Stimulated activated CD4-positive, alpha-beta T cell treated with anti-CD3 and anti-CD28 coated beads, Interleukin-12 subunit alpha, Interleukin-12 subunit beta, amount 100 ng/mL, for 24 hours (primary cell): ENCODE measurements at places on chromosomes 7 and 10.

- DNase-seq, result no peak
Observed at GRCh38 chr7:150871601-150872000, 19.3 kb downstream of the AOC1 start.

GRCh38 chr7:96076350-96076707 lies 245.6 kb downstream of the SLC25A13 start:
- DNase-seq, result no peak

DNA sequence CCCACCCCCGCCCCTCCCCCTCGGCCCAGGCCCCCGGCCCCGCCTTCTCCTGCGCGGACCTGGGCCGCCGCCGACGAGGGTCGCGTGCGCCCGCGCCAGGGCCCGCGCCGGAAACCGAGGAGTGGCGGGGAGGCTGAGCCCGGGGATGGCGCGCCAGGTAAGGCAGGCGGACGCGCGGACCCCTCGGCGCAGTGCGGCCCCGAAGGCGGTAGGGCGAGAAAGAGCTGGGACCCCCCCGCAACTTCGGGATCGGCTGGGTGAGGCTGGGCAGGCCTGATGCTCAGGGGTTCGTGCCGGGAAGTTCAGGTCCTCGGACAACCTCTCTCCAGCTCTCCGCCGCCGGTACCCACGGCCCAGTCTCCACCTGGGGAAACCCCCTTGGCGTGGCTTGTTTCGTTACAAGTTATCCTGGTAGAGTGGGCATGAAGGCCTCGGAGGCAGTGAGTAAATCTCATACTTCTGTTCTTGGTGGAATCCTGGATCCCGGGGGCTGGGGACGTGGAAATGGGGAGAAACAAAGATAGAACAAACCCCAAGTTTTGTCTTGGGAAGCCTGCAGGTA lies 58.4 kb downstream of the ZNF467 start:
- peak; percentile 15 for DNase-seq

DNA sequence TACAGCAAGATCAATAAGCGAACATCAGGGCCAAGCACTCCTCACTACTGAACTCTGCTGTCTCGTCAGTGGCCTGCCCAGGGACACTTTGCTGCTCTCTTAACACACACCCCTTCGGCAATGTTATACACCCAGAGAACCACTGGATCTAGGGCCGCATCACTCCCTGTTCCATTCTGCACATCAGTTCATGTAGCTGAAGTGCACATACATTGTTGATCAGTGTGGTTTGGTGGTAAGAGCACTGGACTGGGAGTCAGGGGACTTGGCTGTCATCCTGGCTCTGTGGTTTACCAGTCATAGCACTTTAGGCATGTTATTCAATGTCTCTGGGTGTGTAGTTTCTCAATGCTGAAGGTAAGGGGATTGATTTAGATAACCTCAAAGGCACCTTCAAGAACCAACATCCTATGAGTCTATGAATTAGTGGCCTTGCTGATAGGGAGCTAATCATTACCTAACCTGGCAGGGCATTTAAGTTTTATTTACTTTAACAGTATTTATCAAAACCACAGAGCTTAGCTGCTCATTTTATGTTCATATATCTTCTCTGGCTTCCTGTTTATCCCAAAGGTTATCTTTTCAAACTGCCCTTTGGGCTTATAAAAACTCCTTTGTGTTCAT lies 24.8 kb downstream of the DUSP5 start:
- DNase-seq, result no peak

DNA sequence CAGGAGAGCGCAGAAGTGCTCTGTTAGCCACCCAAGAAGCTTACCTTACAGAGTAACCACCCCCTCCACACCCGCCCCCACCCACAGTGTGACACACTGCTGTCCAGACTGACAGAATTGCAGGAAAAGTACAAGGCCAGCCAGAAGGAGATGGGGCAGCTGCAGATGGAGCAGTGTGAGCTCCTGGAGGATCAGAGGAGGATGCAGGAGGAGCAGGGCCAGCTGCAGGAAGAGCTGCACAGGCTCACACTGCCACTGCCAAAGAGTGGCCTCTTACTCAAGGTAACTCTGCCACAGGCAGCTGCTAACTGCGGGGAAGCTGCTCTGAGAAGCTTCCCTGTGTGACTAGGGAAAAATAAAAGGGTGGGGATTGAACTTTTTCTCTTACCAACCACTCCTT lies 17.6 kb downstream of the CCDC136 start:
- DNase-seq, result no peak

DNA sequence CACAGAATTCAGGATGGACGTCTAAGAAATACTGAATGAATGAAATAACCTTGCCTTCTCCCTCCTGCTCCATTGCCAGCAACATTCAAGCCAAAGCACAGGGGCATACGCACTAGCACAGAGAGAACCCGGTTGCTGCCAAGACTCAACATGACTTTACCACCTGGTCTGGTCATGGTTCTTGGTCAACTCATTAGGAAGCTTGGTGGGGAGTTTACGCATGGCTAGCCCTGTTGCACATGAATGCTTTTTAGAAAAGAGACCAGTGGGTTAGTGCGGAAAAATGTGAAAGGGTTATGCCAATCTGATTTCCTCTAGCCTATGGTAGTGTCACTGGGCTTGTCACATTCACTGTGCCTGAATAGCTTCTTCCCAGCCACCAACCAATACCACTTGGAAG lies 187.6 kb upstream of the NEBL start:
- no peak for DNase-seq

GRCh38 chr10:24041834-24042233 lies 167.1 kb upstream of the KIAA1217 start:
- DNase-seq, result no peak

DNA sequence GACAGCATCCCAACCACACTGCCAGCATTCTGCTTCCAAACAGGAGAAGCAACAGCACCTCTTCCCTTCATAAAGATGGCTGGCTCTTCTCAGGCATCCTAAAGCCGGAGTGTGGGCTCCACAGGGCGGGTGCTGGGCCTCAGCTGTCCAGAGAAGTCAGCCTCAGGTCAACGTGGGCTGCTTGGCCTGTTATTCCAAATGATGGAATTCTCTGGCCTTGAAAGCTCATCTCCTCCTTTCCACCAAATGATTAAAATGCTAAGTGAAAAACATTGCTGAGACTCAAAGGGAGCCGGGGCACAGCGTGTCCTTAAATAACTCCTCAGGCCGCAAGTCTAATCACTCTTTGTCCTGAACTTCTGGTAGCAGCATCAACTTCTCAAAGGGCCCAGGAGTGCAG lies 53.1 kb upstream of the CPXM2 start:
- DNase-seq, result no peak

DNA sequence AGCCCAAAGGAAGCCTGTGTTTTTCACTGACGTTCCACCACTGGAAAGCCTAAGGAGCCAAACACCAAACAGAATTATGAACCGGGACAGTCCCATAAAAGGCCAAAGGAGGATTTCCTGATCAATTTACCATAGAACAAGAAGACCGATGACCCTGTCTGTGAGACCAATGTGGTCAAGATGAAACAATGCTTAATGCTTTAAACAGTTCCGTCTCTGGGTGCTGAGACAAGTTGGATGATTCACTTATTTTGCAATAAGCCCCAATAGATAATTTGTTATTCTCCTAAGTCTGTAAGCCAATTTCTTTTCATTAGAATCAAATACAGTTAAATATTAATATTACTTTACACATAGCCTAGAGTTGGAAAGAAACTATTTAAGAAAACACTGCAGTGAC lies 134.9 kb downstream of the MICU1 start:
- DNase-seq, result no peak

- DNase-seq, result no peak
Observed at GRCh38 chr10:62662486-62662885, 142.0 kb upstream of the ADO start.

DNA sequence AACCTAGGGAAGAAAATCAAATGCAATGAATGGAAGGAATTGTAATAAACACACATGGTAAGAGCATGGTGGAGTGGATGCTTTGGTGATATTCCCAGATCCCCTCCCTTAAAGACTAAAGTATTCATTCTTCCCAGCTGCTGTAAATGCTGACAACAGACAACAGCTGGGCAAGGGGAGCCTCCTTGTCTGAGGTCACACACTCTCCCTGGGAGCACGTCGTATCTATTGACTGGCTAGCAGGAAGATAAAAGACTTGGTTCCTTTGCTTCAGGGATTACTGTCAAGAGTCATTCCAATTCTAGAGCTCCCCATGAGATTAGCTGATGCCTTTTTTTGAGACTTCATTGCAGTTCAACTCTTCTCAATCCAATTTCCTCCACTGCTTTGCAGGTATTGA lies 443.5 kb upstream of the ETV1 start:
- DNase-seq, result no peak

DNA sequence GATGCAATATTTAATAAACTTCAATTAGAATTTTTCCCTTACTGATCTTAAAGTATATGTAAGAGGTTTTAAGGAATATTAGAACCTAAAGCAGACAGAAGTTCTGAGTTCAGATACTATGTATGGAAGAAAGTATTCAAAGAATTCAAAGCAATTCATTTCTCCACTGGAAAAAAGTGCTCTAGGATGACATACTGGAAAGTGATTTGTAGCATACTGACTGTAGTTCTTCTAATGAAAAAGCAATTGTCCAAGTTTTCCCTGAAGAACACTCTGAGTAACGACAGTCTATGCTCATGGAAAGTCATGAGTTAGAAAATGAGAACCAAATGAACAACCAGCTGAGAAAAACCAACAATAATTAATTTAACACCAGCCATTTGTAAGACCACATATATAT lies 180.8 kb upstream of the SLC26A5 start:
- no peak for DNase-seq

- DNase-seq, result no peak
Observed at GRCh38 chr7:30920584-30921539, 9.2 kb downstream of the AQP1 start.

DNA sequence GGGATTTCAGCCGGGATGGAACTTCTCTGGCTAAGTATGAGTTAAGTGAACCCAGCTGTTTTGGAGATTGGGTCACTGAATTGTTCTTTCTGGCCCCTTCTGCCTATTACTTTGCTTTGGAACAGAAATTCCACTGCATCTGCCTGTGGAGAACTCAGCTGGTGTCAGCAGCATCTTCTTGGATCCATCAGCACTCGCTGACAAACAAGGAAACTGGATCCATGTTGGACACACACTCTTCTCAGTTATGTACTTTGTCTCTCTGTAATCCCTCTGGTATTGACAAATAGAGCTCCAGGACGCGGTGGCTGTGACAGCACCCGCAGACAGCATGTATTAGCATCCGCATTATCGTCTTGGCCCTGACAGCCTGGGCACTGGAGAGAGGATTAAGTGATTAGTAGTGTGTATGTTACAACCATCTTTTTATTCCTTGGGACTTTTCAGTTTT lies 73.0 kb upstream of the BMPER start:
- DNase-seq, result no peak
